Hematopoietic multipotent progenitor cell (in vitro differentiated cells): ENCODE measurements at places on chromosomes 7 and 10.
A peak's percentile ranks its signal among the peaks of the same experiment; 100 is the strongest.

DNA sequence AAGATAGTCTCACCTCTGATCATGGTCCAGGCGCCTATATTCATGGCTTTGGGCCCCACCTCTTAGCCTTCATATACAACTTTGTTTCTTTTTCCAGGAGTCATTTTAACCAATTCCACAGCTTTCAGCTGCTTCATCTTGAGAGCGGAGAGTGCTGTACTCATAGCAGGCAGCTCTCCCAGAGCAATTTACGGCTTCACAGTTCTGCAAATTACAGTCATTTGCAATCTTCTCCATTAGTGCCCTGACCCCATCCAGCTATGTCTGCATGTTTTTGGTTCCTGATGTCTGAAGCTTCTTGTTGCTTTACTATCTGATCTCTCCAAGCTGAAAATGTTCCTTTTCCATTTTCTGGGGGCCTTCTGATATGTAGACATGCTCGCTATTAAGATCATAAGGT, 18.0 kb upstream of the MEST start:
- DNase-seq: no peak

DNA sequence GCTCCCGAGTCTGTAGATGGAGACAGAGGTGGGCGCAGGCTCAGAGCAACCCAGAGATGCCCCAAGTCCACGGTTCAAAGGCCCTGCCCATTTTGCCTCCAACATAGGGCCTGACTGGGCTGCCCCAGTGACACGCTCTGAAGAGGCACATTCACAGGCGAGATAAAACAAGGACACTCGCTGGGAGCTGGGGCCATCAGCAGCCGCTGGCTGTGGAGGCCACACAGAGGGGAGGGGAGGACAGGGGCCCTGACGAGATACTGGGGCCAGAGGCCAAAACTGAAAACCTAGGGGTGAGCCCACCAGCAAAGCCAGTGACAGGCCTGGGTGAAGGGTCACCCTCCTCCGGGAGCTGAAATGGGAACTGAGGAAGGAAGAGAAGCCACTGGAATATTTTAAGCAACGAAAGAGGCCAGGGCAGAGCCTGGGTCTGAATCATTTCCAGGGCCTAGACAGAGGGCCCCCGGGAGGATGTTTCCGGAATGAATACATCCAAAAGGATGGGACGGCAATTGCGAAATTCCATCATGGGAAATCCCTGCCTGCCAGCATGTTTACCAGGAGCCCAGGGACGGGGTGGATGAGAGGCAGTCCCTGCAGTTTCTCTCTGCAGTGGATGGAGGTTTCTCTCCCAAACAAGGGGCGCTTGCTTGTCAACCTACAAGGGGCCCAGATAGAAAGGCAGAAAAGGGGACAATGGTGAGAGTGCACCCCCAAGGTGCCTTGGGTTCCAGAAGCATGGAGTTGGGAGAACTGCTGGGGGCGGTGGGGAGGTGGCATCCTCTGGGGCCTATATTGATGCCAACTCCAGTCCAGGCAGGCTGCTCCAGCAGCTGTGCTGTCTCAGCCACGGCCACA, 29.0 kb upstream of the HSPA12A start:
- no peak for DNase-seq

GRCh38 chr7:137439829-137440825, 96.6 kb upstream of the PTN start:
- no peak for DNase-seq

DNA sequence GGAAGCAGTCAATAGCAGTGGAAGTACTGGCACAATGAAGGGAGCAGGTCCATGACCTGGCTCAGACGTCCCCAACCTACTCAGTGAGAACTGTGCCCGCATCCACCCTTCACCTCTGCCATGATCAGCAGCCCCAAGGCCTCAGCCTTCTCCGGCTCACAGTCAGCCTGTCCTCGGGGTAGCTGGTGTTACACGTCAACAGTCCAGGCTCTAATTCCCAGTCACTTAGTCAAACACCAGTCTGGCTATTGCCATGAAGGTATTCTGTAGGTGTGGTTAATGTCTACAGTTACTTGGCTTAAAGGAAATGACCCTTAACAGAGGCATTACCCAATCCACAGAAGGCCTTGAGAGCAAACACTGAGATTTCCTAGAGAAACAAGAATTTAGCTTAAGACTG, 49.1 kb downstream of the GRB10 start:
- DNase-seq: no peak

DNA sequence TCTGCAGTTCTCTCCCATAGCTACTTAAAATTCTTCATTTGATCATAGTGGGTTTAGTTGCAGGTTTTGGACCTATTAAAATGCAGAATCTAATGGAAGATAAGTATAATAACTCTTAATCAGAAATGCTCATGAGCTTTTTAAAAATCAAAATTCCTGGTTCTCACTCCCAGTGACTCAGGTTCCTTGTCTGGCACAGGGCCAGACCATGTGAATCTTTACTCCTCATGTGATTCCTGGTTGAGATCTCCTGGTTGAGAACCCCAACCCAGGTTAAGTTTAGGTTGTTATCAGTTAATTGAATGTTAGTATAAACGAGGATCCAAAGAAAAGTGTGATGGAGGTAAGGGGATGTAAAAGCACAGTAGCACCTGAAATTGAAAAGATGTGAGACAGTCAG, 17.5 kb upstream of the TRUB1 start:
- no peak for DNase-seq

- DNase-seq: peak; percentile 63
Observed at GRCh38 chr10:103584216-103585010, 90.9 kb downstream of the NEURL1 start.

GRCh38 chr10:114257498-114257897, 18.4 kb downstream of the VWA2 start:
- no peak for DNase-seq

DNA sequence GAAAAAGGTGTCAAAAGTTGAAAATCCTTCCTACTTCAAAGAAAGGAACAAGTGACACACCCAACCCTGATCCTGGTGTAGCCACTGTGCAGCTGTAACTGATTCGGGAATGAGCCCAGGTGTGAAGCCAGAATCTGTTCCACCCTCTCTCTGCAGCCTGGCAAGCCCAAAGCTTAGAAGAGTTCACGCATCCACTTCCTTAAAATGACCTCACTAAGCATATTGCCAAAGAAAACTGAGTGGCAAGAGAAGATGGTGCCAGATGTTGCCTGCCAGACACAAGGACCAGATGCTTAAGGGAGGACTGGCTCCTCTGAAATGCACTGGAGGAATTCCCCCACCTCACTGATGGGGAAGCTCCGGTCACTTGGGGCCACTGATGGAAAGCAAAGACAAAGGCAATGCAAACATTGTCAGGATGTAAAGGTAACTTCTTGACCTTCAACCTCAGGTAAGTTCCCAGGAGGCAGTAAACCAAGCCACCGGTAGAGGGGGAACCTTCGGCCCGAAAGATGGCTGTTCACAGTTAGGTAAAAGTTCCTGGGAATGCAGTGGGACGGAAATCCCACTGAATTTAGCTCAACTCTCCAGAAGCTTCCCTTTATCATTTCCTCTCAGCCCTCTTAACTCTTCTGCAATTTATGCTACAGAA, 554.9 kb downstream of the KCNMA1 start:
- no peak for DNase-seq

DNA sequence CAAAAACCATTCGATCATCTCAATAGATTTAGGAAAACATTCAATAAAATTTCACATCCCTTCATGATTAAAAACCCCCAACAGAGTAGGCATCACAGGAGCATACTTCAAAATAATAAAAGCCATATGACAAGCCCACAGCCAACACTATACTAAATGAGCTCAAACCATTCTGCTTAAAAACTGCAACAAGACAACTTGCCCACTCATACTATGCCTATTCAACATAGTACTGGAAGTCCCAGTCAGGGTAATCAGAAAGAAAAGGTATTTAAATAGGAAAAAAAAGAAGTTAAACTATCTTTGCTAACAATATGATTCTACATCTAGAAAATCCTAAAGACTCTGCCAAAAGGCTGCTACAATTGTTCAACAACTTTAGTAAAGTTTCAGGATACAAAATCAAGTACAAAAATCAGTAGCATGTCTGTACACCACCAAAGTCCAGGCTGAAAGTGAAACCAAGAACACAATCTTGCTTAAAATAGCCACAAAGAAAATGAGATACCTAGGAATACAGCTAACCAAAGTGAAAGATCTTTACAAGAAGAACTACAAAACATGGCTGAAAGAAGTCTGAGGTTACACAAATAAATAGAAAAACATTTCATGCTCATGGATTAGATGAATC, 882.6 kb downstream of the GRM8 start:
- DNase-seq: no peak

DNA sequence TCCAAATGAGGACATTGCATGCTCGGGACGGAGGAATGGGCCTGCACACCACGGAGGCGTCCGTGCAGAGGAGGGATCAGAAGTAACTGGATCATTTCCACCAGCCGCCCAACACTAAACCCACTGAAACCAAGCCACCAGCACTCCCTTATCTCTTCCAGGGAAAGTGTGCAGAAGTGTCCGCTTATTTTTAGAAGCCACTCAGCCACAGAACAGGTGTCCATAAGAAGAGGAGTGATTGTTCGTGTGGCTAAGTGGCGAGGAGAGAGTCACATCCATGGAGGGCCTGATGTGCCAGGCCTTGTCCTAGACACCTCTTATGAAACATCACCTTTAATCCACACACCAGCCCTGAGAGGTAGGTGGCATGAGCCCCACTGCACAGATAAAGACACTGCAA, 407.9 kb upstream of the NPVF start:
- DNase-seq: no peak

GRCh38 chr7:130092598-130092997, 22.3 kb downstream of the KLHDC10 start:
- DNase-seq: no peak

DNA sequence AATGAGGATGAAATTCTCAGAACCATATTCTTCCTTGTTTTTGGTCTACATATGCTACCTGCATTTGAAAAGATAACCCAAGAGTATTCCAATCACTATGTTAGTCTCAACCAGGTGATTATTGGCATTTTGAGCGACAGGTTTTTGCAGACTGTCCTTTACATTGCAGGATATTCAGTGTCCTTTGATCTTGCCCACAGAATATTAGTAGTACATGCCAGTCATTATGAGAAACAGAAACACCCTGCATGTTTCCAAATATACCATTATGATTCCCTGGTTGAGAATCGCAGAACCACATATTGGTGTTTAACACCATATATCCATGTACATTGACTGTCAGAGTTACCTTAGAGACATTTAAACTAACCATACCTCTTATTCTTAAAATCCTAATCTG, 30.6 kb downstream of the TMEM243 start:
- no peak for DNase-seq

DNA sequence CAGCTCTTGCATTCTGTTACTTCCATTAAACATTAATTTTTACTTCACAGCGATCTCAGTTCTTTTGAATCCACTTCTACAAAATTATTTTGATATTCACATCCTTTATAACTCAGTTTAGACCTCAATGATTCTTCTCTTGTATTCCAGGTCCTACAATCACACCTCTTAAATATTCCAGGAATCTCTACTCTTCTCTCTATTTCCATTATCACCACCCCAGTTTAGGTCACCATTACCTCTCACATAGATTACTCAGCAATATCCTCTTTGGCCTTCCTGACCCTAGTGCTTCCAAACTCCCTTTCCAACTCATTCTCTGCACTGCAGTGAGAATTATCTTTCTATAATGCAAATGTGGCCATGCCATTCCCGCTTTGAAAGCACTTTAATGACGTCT, 27.1 kb upstream of the GPR37 start:
- no peak for DNase-seq

DNA sequence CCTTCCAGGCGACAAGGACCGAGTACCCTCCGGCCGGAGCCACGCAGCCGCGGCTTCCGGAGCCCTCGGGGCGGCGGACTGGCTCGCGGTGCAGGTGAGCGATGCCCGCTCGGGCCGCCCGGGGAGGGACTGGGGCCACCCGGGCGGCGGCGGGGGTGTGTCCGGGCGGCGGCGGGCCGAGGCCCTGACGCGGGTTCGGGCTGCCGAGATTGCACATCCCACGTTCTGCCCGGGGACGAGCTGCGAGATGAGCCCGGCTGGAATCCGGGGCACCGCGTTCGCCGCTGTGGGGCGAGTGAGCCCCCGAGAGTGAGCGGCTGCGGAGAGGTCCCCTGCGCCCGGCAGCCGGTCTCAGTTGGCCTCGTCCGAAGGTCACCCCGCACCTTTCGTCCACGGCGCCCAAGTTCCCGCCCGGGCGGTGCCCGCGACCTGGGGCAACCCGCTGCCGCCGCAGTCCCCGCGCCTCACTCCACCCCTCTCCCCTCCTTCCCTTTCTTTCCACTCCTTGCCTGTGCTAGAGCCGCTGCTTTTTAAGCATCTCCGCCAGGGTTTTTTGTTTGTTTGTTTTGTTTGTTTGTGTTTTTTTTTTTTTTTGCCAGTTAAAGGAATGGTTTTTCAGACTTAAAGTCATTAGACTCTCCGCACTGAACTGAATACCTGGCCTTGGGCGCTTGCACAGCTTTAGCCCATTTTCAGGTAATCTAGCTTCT, 515 bp downstream of the RALA start:
- peak; percentile 55 for DNase-seq

- no peak for DNase-seq
Observed at GRCh38 chr10:131702531-131703356, 198.1 kb upstream of the PPP2R2D start.

DNA sequence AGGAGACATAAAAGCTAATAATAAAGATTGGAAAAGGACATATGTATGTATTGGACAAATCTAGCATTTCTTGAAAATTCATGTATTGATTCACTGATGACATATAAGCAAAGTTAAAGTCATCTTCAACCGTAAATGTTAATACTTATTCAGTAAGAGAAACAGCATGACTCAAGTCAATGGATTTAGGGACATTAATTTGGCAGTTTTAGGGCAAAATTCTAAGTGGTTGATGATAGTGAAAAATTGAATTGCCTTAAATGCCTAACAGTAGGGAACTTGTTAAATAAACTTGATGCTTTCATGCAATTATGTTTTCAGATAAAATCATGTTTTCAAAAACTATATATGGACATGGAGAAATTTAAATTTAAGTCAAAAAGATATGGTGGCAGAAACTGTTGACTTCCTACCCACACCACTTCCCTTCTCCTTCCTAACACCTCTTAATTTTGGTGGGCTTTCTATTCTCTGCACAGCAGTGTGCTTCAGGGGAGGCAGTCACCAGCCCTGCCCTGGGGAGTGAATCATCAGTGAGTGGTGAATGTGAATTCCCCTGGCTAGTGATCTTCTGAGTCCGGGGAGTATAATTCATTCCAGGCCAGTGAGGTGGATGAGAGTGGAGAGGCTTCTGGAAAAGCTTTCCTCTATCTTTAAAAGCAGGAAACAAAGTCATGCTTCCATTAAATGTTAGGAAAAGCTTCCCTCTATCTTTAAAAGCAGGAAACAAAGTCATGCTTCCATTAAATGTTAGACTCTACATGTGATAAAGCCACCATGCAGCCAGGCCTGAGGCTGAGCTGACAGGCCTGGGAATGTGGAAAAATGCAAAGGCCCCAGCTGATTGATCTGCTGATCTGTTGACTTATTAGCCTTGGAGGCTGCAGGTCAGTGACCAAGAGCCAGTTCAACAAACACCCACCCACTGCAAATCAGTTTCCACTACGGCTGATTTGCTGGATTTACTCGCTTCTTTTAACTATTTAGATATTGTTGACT, 25.2 kb upstream of the ITGB1 start:
- DNase-seq: no peak

DNA sequence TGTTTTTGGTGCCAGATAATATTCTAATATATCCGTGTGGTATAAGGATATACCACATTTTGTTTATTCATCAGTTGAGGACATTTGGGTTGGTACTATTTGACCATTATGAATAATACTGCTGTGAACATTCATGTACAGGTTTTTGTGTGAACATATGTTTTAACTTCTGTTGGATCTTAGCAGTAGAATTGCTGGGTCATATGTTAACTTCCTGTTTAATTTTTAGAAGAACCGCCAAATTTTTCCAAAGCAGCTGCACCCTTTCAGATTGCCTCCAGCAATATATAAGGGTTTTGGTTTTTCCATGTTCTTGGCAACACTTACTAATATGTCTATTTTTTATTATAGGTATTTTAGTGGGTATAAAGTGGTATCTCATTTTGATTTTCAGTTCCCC, 22.8 kb downstream of the VPS26A start:
- DNase-seq: no peak
